CD4-positive, alpha-beta memory T cell (primary cell): ENCODE measurements at places on chromosomes 11 and 22. TPM values are rescaled to one million over a fixed set of nuclear protein-coding genes. Genes with fewer than 3 reads are reported as not detected.

ZBED5 gene
- polyA plus RNA-seq, result 17.6 TPM

SEPTIN3 gene
- polyA plus RNA-seq, result not detected

KREMEN1 gene
- not detected for polyA plus RNA-seq

ROBO4 gene
- polyA plus RNA-seq, result not detected

VSIG10L2 gene
- polyA plus RNA-seq, result not detected

ASCL2 gene
- polyA plus RNA-seq, result not detected

OR51B5 gene
- not detected for polyA plus RNA-seq

SLC43A1 gene
- 14.8 TPM for polyA plus RNA-seq

OR5M10 gene
- polyA plus RNA-seq, result not detected

GAS2 gene
- polyA plus RNA-seq, result 3.0 TPM

KCNJ11 gene
- 0.24 TPM for polyA plus RNA-seq

CRYBB2 gene
- polyA plus RNA-seq, result not detected

MUC5AC gene
- not detected for polyA plus RNA-seq

KCNJ1 gene
- not detected for polyA plus RNA-seq

YDJC gene
- polyA plus RNA-seq, result 47.5 TPM
